ENCODE measurements at places on chromosomes 11 and 22.

GRCh38 chr11:57316017-57316416, 8.7 kb downstream of the TNKS1BP1 start:
- no peak for DNase-seq

- no peak for DNase-seq
Observed at GRCh38 chr22:23099531-23099804, 29.1 kb downstream of the GNAZ start.

- no peak for DNase-seq
Observed at GRCh38 chr11:35090125-35090524, 48.8 kb upstream of the CD44 start.

DNA sequence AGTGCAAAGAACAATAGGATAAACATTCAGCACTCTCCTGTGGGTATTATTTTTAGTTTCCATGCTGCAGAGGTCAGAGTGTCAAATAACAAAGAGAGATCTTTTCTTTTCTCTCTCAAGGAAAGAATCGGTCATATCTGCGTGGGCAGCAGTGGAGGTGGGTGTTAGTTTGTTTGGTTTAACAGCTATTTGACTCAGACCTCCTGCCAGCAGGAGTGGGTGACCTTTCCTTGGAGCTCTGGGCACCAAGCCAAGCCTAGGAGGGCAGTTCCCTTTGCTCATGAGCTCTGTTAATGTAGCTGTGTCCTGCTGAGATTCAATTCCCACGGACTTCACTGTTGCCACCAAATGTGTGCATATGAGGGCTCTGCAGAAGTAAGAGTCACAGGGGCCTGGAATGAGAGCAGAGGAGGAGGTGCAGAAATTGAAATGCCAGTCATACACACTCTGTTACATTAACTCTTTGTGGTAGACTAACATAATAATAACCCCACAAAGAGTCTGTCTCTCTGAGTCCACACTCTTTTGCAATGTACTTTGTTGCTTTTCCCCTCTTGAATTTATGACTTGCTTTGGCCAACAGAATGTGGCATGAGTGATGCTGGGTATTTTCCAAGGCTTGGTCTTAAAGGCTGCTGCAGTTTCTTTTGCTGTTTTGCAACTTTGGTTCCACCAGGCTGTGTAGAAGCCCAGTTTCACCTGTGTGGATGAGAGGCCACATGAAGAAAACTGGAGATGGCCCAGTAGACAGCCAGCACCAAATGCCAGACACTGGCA, 76.0 kb upstream of the GRK3 start:
- no peak for DNase-seq

DNA sequence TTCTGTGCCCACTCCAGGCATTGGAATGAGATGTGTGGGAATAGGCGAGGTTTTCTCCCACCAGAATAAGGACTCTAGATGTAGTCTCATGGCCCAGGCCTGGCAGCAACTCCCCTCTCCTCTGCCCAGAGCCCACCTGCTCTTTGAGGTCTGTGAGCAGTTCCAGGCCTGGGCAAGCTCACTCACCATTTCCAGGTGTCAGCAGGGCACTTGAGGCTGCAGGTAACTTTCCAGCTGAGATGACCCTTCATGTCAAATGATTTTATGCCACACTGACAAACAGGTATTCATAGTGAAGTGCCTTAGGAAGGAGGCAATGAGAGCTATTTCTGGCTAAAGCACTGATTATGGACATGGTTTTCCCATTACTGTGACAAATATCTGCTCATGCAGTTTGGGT, 123.3 kb upstream of the CCDC90B start:
- no peak for DNase-seq

DNA sequence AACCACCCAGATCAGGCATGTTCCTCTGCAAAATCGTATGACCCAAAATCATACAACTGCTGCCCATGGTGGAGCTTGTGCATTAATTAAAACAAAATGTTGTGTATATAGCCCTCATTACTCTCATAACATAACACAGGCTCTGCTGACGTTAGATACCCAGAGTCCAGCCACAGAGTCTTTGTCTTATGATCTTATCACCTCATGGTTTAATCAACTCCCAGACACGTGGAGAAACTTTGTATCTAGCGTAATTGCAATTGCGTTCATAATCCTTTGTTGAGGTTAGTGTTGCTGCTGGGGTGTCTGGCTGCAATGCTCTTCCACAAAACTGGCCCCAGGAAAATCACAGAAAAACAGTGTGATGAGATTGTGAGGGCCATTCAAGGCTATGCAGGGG, 5.0 kb upstream of the APOL1 start:
- no peak for DNase-seq

DNA sequence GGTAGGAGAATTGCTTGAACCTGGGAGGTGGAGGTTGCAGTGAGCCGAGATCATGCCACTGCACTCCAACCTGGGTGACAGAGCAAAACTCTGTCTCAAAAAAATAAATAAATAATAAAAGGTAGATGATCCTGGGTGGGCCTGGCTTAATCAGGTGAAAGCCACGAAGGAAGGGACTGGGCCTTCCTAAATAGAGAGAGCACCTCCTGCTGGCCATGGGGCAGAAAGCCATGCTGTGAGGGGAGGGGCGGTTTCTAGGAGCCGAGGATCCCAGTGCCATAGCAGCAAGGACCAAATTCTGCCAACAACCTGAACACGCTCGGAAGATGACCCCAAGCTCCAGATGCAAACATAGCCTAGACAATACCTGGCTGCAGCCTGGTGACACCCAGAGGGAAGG, 24.5 kb upstream of the DGKZ start:
- DNase-seq, result no peak

DNA sequence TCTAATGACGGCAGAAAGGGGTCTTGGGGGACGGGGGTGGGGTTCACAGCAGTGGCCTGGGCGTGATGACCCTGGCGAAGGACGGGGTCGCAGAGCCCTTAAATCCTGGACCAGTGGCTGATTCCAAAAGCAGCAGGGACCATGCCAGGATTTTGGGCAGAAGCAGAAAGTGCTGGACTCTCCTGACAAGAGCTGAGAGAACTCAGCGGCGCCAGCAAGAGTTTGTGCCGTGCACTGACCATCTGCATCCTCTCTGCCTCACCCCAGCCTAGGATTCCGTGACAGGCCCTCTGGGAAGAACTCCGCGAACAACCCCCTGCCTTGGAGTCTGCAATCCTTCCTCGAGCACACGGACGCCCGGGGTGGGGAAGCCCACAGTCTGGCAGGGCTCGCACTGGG, 644 bp upstream of the NDUFV1 start:
- no peak for DNase-seq

- no peak for DNase-seq
Observed at GRCh38 chr11:28146123-28146751, 38.0 kb downstream of the METTL15 start.

GRCh38 chr11:61293867-61294716, 1.0 kb downstream of the VWCE start:
- no peak for DNase-seq

DNA sequence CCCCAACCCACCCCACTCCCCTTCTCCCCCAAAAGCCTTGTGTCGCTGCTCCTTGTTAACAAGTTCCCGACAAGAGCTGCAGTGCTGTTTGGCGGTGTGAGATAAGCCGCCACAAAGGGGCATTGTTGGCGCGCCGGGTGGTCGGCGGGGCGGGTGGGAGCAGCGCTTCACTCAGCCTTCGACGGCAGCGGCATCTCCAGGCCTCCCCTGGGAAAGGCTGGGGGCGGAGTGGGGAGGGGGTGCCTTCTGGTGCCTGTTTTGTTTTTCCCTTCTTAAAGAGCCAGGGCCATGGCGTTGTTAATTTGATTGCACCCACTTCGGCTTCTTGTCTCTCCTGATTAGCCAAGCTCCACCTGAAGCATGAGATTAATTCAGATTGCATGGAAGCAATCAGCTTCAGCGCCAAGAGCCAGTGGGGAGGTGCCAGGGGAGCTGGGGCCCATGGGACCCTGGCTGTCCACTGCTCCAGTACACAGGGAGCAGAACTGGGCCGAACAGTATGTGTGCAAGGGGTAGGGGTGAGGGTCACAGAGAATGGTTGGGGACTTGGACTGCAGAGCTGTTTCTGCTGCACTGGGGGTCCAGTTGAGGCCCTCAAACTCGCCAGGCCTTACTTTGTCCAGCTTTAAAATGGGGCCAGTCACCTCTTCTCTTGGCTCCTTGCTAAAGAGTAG, 165.1 kb downstream of the CEP164 start:
- DNase-seq, result no peak

DNA sequence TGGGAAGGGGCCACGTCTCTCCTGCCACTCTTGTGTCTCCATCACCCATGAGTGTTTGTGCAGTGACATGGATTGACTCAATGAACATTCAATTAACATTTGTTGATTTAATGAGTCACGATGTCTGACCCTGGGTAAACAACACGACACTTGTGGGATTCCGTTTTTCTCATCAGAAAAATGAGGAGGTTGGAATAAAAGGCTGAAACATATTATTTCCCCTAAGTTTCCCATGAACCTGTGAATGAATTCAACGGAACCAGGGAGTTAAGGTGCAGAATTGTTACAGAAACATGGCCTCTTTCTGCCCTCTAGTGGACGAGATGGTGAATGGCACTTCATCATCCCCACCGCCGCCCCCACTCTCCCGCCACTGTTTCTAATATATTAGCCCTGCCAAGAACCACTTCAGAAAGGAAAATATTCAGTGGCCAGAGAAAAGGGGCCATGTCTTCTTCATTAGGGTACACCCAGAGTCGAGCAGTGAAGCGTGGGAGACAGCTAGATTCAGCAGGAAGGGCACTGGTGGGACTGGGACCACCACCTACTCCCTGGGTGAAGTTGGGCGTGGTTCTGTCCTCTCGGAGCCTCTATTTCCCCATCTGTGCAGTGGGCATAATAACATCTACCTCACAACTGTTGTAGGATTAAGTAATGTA, 46.3 kb upstream of the SYT13 start:
- DNase-seq, result peak; percentile 23

GRCh38 chr11:68118706-68119448, 2.3 kb downstream of the CHKA start:
- DNase-seq, result no peak

GRCh38 chr11:69912911-69913451, 93.8 kb upstream of the FGF3 start:
- no peak for DNase-seq

DNA sequence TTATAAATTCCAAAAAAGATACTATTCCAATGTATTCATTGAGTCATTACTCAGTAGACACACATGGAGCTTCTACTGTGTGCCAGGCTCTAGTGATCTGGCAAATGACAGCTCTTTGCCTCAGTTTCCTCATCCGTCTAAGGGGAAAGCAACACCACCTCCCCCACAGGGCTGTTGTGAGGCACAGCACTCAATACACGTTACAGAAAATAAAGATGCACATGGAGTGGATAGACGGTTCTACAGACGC, 6.5 kb upstream of the MALAT1 start:
- DNase-seq, result no peak

- no peak for DNase-seq
Observed at GRCh38 chr11:71201936-71202597, 50.3 kb downstream of the SHANK2 start.

DNA sequence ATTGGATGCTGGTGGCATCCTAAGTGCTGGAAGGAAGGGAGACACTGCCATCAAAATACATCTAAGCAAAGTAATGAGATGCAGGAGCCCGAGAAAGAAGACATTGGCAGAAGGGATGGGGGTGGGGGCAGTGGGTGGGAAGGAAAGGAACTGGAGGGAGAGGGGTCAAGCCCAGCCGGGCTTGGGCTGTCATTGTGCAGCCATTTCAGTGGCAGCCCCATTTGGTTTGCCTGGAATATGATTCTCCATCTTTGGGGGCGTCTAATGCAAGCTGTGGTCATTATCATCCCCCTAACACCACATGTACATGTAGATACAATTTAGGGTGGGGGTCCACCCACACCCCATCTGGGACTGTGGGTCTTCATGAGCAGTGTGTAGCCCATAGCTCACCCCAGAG, 13.9 kb upstream of the ACCSL start:
- no peak for DNase-seq

DNA sequence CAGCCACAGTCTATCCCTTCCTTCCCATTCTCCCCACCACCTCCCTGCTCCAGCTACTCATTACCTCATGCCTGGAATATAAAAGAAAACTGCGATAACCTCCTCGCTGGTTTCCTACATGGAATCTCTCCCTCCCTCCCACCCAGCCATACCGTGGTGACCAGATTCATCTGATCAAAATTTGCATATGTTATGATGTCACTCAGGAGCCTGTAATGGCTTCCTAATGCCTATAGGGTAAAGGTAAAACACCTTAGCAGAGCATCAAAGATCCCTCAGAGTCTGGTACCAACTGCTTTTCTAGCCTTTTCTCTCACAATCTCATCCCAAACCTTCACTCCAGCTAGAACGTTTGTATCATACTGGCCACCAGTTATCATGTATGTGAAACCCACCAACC, 19.6 kb downstream of the RTN4RL2 start:
- DNase-seq, result no peak
